ENCODE measurements at places on chromosomes 7 and 10.
A peak's percentile ranks its signal among the peaks of the same experiment; 100 is the strongest.

DNA sequence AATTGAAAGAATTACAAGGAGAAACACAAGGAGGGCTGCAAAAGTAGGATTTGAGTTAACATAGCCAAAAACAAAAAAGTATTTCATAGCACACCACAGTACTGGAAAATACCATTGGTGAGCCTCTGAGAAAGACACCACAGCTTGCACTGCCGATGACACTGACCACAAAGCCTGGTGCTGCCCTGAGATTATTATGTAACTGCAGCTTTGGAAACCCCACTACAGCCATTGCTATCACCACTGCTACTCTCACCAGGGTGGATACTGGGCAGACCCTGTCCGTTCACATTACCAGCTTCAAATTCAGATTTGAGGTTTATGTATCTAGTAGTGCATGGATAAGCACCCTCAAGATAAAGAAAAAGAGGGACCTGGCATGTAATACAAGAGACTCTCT lies 1246.7 kb upstream of the SORCS1 start:
- DNase-seq = no peak

GRCh38 chr10:119414081-119414611 lies 128.4 kb downstream of the RGS10 start:
- no peak for DNase-seq

GRCh38 chr10:73768881-73769280 lies 13.0 kb upstream of the CHCHD1 start:
- peak; percentile 21 for DNase-seq

GRCh38 chr7:27112955-27113949 lies 10.8 kb upstream of the HOXA2 start:
- no peak for DNase-seq

GRCh38 chr7:81155654-81156373 lies 237.0 kb upstream of the SEMA3C start:
- DNase-seq = no peak

GRCh38 chr7:2983586-2983985 lies 60.1 kb downstream of the CARD11 start:
- DNase-seq = no peak

DNA sequence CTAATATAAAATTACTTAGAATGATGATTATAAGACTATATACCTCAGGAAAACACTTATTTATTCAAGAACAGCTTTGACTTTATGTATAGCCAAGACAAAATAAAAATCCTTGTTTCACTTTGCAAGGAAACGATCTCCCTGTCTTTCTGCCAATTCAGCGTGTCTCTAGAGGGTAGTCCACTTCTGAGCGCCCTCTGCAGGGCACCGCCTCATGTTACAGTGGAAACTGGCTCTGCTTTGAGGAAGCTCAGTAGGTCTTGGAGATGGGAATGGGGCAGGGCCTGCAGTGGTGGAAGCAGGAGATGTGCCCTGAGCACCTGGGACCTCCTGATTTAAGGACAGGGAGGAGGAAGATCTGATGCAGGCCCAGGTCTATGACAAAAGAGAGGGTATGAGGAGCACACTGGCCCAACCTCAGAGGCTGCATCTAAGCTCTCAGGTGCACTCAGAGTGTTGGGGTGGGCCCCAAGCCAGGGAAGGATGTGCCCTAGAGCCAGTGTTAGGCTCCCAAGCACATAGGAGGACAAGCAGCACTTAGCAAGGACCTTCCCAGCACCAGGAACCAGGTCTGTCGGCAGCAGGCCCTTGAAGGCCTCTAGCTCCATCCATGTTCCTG lies 481.0 kb downstream of the TNS3 start:
- no peak for DNase-seq

DNA sequence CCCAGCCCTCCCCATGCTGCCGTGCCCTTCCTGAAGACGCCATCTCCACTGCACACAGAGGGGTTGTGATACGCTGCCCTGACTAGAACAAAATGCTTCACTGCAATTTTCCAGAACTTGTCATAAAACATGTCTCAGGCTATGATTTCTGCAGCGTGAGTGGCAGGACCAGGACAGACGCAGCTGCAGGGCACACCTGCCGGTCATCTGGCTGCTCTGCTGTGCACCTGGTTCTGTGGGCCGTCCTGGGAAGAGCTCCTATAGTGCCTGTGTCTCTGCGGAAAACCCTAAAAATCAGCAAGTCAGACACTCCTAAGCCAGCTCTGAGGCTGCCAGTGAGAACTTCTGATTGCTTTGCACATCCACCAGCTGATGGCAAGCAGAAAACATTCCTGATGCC lies 39.7 kb upstream of the DIP2C start:
- no peak for DNase-seq

GRCh38 chr7:113179313-113179712 lies 61.0 kb upstream of the SMIM30 start:
- DNase-seq = no peak

DNA sequence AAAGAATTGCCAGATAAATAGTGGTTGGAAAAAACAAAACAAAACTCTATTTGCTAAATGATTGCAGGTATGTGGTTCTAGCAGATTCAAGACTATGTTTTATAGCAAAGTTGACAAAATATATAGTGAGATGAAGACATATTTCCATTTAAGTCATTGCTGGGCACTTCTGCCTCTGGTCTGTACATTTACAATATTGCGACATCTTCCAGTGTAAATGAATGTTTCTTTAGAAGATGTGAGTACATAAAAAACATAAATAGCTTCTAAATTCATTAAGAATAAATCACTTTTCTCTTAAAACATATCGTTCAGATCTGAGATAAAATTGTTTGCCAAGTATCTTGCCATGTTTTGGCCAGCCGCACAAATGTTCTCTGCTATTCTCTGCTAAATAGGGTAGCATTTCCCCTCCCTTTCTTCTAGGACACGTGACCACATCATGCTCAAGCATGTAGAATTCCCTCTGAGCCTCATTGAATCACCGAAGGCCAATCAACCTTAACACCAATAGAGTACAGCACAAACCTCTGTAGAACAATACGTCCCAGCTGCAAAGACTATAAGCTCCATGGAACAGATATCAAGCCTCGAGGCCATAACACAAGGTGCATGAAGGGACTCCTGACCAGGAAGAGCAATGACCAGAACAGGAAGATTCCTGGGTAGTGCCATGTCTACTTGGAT lies 1173.3 kb downstream of the GATA3 start:
- no peak for DNase-seq

- no peak for DNase-seq
These were observed 4.1 kb downstream of the ARMC3 start for GRCh38 chr10:22931948-22932347.

GRCh38 chr7:83486536-83486935 lies 162.4 kb downstream of the SEMA3E start:
- DNase-seq = no peak

DNA sequence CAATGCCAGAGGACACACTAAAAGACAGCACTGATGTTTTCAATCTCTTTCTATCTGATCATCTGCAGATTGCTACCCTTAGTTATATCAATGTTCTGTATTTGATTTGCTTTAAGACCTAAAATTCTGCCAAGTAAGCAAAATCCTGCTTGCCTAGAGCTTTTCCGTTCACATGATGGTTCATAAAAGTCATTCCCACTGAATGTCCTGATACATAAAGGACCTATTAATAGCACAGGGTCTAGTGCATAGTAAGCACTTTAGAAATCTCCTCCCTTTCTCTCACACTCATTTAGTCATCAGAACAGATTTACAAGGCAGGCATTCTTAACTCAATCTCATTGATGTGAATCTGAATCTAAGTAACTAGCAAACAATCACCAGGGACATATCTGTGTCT lies 68.8 kb downstream of the PCGF5 start:
- DNase-seq = no peak

DNA sequence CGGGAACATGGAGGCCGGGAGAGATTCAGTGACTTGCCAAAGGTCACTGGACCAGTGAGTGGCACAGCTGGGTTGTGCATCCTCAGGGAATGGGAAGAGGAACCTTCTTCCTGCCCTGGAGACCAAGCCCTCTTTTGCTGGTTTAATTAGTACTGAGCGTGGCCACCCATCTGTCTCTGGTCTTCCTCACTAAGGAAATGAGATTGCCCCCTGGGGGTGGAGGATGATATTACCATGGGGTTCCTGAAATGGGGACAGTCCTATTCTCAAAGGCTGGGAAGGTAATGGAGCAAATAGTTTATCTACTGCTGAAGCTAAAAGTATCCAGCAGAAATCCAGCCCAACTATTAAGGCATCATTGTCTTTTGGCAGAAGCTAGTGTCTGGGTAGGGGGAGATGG lies 98.6 kb upstream of the FGFR2 start:
- DNase-seq = no peak

DNA sequence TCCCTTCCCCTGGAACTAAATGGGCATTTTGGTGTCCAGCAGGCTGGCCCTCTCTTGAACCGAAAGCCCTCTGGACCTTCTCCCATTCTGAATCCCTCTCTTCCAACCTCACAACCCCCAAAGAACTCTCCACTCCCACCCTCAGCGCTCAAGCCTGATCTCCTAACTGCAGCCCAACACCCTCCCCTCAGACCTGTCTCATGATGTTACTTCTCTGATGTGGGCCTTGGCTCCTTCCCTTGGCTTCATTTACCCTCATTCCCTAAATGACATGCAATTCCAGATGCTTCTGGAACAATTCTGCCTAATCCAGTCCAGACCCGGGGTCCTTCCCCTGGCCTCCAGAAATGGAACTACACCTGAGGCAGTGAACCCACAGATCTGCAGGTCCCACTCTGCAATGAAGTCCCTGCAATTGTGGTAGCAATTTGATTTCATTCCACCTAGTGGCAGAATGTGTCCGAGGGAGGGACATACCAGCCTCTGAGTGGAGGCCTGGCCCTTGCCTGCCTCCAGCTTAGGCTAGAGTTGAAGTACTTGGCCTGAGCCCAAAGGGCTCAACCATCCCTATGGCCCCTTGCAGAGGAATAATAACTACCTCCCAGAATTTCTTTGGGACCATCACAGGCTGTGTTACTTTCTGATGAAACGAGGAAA lies 4.1 kb upstream of the CEP41 start:
- no peak for DNase-seq

- no peak for DNase-seq
These were observed 410.1 kb downstream of the ARL4A start for GRCh38 chr7:13097499-13097898.

DNA sequence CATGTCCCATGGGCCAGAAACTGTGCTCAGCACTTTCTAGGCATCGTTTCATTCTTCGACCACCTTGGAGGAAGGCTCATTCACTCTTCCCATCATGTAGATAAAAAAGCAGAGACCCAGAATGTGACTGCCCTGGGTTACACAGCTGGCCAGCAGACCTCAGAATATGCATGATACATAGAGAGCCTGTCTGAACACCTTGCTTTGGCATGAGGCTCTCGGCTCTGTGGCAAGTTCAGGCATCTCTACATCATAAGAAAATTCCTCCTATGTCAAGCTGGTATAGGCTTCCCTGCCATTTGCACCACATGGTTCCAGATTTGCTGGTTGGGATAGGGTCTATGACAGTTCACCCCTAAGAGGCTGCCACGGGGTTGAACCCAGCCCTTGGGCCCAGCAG lies 134.1 kb downstream of the CDH23 start:
- DNase-seq = no peak

DNA sequence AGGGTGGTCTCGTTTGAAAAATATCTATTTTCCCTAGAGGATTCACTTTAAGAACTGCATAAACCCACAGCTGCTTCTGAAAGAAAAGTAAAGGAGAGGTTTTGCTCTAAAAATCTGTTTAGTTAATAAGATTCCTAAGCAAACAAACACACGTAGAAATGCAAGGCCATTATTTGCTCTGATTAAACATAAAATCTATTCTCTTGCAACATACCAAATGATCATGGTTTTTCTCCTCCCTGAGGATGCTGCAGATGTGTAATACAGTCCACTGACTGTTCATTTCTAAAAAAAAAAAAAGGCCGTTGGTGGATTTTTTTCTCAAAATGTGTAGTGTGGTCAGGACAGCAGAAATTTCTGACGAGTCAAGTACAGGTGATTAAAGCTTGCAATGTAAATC lies 98.6 kb downstream of the BUB3 start:
- DNase-seq = no peak
